ENCODE measurements at places on chromosomes 3 and 15.

DNA sequence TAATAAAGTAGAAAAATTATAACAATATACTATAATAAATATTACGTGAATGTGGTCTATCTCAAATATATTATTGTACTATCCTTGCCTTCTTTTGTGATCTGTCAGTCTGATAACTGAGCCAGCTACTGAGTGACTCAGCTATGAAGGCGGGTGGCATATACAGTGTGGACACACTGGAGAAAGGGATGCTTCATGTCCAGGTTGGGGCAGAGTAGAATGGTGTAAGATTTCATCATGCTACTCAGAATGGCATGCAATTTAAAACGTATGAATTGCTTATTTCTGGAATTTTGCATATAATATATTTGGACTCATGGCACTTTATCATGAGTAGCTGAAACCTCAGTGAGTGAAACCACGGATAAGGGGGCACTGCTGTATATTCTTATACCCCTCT is 172.9 kb upstream of the TBC1D5 start:
- DNase-seq: no peak

GRCh38 chr3:57983734-57984518 is 24.3 kb upstream of the FLNB start:
- peak; percentile 14 for DNase-seq

GRCh38 chr3:40181182-40181581 is 128.3 kb upstream of the EIF1B start:
- DNase-seq: no peak

DNA sequence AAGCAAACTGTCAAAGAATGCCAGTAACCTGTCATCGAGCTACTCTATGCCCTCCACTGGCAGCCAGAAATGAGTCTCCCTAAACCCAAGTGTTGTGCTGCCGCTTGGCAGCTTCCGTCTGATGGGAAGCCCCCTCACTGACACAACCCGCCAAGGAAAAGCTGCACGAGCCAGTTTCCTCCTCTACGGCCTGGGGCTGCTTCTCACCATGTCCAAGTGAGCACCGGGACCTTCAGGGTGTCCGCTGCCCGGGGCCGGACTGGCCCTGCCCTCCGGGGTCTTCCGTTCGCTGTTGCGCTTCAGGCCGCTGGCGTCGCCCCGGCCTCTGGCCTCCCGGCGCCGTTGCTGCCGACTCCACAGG is 490 bp downstream of the TOMM70 start:
- peak; percentile 22 for DNase-seq

- no peak for DNase-seq
Measured at GRCh38 chr15:52727815-52728214, 48.6 kb upstream of the ATOSA start.

DNA sequence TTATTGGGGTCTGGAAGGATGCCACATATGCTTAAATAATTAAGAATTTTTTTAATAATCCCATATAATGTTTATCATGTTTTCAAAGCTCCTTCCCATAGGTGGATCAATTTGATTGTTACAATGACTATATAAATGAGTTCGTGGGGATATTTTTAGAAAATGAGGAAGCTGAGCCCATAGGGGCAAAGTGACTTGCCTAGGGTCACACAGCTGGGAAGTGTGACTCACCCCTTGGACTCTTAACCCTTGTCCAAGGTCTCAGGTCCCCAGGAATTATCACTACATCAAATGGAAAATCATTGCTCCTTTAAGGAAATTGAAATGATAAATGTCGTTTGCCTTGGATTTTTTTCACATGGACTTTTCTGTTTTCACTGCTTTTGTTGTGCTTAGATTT is 161.2 kb upstream of the RGMA start:
- DNase-seq: no peak

GRCh38 chr15:32041294-32041693 is 11.0 kb downstream of the CHRNA7 start:
- no peak for DNase-seq

- DNase-seq: no peak
Measured at GRCh38 chr3:140093742-140094141, 158.8 kb downstream of the CLSTN2 start.

DNA sequence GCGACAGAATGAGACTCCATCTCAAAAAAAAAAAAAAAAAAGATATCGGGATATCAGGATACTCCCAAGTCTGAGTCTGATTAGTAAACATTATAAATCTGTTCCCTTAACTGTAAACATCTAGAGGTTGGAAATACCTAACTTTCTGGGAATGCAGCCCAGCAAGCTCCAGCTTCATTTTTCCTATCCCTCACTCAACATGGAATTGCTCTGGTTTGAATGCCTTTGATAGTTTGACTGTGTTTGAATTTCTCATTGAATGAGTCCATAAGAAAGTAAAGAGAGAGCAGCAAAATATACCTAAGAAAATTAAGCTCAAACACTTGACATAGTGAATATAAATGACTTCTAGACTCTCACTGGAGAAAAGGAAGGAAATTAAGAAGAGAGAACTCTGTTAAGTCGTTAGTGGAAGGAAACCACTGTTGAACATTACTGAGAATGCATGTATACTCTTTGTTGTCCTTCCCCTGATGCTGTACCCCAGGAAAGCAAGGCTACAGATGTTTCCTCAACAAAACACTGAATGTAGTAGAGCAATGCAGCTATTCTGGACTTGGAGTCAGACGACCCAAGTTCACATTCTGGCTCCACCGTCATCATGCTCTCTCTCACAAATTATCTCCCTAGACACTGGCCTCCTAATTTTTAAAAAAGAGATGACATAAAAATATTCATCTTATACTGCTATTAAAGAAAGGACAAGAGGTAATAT is 62.4 kb downstream of the CD200 start:
- DNase-seq: no peak

DNA sequence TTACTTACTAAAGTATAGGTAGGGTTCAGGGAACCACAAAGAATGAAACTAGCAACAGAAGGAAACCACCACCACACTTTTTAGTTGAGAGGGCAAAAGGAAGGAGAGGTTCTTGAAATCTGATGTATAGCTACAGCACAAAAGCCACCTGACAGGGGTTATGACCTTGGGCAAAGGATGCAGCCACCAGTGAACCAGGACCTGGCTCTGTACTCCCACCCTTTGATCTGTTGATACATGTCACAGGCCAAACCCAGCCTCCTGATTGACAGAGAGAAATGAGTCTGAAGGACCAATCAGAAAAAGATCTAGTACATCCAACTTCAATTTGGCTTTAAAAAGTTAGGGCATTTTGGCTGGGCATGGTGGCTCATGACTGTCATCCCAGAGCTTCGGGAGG is 20.0 kb upstream of the BLM start:
- no peak for DNase-seq

DNA sequence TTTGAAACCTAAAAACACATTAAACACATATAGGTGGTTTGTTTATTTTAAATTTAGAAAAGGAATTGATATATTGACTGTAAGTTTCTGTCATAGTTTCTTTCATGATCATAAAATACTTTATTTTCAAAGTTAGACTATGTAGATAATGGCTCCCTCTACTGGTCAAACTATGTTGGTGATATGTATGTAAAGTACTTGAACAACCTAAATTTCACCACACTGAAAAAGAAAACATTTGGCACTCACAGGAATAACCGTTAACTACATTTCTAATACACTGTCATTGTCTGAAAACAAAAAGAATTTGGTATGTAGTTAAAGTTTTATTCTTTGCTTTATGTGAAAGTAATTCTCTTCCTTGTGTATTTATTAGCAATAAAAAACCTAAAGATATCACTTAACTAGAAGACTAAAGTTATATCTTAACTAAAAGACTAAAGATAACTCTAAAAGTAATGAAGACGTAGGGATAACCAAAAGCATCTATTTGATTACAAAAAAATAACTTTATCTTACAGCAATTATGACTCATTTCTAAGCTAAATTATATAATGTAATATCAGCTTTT is 427.5 kb downstream of the VGLL3 start:
- no peak for DNase-seq

GRCh38 chr3:58353722-58354553 is 21.2 kb downstream of the PXK start:
- DNase-seq: no peak

GRCh38 chr3:113165841-113166240 is 45.5 kb upstream of the BOC start:
- no peak for DNase-seq

DNA sequence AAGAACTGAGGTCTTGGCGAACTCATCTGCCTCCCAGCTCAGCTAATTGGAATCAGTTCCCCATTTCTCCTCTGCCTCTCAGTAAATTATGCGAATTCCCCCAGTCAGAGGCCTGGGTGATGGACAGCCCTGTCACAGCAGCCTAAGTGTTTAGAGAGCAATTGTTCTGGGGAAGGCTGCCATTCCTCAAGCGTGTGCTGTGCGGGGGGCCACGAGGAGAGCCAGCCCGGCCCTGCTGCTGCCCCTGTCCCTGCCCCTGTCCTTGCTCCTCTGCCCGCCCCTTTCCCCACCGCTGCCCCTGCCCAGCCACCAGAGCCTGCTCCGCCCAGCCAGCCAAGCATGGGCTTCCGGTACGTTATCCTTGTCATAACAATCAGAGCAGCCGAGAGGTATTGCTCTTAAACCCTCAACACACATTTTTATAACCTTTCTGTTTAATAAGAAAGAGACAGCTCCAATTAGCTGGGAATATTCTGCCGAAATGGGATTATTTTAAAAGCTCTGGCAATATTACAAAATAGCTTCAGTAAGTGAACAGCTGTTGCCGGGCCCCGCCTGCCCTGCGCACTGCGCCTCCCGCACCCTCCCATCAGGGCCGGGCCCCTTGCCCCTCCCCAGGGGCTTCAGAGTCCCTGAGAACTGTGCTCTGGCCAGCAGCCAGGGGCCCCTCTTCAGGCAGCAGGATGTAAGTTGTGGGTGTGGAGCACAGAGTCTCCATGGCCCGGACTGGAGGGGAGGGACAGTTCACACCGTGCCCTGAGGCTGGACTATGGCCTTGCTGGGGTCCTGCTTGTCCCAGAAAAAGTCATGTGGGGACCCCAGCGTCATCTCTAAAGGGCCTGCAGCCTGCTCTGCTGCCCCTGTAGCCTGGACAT is 12.4 kb upstream of the CACNA2D2 start:
- peak; percentile 20 for DNase-seq

GRCh38 chr3:22928216-22929110 is 274.7 kb upstream of the UBE2E2 start:
- no peak for DNase-seq

- DNase-seq: no peak
Measured at GRCh38 chr3:69474186-69474585, 88.3 kb upstream of the FRMD4B start.

GRCh38 chr3:74532446-74532845 is 82.0 kb downstream of the CNTN3 start:
- DNase-seq: no peak

GRCh38 chr3:107208100-107208499 is 169.1 kb upstream of the CCDC54 start:
- DNase-seq: no peak

- DNase-seq: no peak
Measured at GRCh38 chr15:59380902-59381610, 8.4 kb upstream of the MYO1E start.

GRCh38 chr15:61227269-61227949 is 1.7 kb downstream of the RORA start:
- no peak for DNase-seq

DNA sequence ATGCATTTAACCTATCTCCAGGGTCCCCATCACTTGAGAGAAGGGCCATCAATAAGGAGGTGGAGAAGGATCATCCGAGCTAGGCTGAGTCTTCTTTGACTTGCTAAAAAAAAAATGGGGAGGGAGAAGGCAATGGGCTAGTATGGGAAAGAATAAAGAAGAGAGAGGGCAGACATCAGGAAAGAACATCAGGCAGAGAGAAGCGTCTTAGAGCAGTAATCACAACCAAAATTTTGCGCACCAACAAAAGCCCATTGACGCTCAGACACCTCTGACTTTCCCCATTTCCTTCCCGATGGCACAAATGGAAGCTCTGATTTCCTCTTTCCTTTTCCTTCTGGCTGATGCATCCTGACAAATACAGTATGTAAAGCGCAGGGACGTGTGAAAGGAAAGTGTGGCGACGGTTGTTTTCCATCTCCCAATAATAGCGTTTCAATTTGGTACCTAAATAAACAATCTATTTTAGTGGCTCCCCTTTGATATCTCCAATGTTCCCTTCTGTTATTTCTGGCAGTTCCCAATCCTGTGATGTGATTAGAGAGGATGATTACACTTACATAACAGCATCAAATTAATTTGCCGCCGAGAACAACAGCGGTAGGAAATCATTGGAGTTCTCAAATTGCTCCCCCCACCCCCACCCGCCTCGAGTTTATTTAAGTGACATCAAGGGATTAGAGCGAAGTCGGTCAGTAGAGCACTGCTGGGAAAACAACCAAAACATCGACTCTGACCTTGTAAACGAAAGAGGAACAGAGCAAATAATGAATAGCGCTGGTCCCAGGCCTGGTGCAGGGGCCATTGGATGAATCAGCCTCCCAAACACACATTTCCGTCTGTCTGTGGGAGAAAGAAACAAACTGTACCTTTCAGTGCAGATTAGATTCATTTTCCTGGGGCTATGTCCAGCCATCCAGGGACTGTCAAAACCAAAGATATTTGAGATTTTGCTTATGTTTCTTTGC is 273.3 kb upstream of the ICE2 start:
- DNase-seq: no peak

GRCh38 chr15:36758800-36759199 is 179.4 kb downstream of the CDIN1 start:
- no peak for DNase-seq

DNA sequence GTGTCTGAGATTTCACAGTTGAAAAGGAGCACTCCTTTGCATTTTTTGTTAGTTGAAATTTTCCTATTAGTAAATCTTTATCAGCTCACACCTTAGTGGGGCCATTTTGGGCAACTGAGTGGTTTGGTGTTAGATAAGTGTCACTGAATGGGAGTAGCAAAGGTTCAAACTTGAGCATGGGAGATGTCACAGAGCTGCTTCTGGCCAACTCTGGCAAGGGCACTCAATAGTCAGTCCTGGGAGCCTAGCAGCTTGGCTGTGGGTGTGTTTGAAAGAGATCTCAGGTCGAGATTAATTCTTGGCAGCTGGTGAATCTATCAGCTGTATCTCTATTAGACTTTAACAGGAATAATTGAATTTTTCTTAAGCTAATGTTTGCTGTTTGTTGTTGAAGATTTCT is 579.3 kb downstream of the EDEM1 start:
- no peak for DNase-seq

DNA sequence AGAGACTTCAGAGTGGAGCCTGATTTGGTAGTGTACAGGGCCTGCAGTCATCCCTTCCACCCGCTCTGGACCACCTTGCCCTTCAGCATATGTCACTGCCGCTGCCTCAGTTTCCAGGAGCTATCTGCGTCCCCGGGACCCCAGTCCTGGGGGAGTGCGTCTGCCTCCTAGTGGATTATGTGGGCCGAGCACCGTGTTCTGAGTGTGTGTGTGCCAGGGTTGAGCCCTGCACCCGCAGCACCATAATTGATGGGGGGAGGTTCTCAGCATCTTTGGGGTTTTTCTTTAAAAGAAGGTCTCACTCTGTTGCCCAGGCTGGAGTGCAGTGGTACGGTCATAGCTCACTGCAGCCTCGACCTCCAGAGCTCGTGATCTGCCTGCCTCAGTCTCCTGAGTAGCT is 33.6 kb downstream of the CD276 start:
- DNase-seq: no peak
